Naive B cell (primary cell): ENCODE measurements at places on chromosomes 11 and 22.
A peak's percentile ranks its signal among the peaks of the same experiment; 100 is the strongest.

- DNase-seq = no peak
These were observed 34.6 kb upstream of the BID start for GRCh38 chr22:17808693-17809403.

GRCh38 chr11:8267831-8268529 lies 4.3 kb upstream of the LMO1 start:
- DNase-seq = peak; percentile 32

GRCh38 chr11:78838417-78838816 lies 263.8 kb upstream of the NARS2 start:
- DNase-seq = no peak

DNA sequence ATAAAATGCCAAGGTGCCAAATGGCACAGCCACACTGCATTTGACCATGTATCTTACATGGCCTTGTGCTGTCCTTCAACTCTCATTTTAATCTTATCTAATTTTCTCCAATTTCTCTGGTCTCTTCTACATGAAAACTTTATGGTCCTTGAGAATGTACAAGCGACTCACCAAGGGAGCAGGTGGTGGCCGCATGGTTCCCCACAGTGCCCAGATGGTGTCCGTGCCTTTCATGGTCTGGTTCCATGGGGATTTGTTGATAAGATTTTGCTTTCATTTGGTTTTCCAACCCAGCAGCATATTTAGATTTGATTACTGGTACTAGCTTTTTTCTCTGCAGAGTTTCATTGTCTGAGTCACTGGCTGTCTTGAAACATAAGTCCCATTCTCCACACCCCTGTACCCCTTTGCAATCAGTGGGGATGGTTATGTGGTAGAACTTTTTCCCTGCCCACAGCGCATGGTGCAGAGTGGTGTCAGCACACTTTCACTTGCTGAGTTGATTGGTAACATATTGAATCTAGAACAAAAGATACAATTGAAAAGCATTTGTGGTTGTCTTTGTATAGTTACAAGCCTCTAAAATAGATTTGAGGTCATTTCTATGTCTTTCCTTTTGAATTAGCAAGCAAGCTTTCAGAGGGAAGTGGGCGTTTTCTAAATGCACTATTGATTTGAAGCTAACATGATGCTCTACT lies 24.1 kb downstream of the ZNRF3 start:
- no peak for DNase-seq

- peak; percentile 24 for DNase-seq
These were observed at the start of gene MS4A4E for GRCh38 chr11:60242740-60243239. Gene MS4A4E, minus strand, starts transcription at chr11:60243137. Its CDS starts 13,082 bp downstream, at chr11:60230055.

DNA sequence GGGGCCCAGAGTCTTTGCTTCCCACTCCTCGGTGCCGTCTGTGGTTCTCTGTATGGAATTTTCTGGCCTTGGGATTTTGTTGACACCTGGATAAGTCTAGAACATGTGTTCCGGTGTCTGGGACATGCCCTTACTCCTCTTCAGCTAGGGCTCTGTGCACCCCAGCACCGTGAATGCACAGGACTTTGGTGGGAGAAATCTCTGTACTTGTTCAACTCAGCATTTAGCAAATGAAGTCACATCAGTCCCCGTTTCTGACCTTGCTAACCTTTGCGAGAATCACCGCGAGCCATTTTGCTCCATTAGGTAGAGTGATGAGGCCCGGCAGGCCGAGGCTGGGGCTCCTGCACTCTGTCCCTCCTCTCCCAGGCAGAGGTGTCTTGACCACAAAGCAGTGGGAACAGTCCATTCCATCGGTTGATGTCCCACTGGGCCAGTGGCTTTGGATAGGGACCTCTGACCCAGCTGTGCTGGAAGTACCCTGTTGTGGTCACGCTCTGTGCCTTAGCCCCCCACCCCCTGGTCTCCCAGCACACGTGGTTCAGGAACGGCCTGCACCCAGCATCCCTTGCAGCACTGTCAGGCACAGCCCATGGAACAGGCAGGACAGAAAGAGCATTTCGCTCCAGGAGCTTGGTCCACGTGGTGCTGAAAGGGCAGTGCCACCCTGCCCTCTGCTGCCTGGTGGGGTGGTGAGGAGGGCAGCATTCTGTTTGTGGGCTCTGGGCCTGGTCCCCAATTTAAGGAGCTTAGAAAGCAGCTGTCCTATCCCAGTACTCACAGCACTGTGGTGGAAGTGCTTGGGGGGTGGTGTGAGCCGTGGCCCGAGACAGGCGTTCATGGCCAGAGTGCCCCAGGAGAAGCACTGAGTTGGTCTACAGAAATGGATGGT lies 73.4 kb downstream of the MED15 start:
- no peak for DNase-seq

DNA sequence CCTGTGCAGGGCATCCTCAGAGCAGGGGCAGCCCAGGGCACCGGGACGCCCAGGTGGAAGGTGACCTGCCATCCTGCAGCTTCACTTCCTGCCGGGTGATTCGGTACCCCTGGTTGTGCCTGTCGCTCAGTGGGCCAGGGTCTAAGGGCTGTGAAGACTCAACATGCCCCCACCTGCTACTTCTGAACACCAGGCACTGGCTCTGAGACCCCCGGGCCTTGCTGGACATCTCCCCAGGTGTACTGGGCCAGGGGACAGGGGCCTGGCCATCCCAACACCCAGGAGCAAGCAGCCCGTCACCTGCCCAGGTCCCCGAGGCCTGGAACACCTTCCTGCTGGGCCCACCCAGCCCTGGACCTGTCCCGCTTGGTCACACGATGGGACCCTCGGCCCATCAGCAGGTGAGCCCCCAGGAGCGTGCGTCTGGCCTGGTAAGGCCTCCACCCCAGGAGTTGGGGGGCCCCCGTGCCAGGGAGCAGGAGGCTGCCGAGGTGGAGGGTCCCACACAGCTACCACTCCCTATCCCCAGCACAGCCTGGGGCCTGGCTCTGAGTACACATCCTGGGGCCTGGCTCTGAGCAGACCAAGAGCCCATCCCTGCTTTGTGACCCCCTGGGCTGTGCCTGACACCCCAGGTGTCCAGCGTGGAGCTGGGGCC lies 3.9 kb upstream of the MUC5B start:
- no peak for DNase-seq

- no peak for DNase-seq
These were observed 77.7 kb downstream of the FEZ1 start for GRCh38 chr11:125418396-125418795.

DNA sequence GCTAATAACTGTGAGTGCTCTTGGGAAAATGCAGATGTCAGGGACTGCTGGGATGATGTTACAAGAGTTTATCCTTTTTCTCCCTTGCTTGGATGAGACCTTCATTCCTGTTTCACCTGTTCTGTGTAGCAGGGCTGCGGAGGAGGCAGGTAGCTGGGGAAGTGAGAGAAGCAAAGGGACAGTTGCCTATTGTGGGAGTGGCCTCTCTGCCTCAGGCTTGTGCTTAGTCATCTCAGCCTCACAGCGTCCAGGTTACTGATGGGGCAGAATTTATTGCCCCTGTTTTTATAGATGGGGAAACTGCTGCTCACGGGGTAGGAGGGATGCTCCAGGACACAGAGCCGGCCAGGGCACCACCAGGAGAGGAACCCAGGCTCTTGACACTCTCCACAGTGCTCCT lies 1.7 kb downstream of the STX3 start:
- no peak for DNase-seq

- DNase-seq = no peak
These were observed 15.6 kb downstream of the PRDM11 start for GRCh38 chr11:45162064-45162375.

- no peak for DNase-seq
These were observed 83.0 kb downstream of the ISX start for GRCh38 chr22:35148866-35149548.

GRCh38 chr11:80635178-80635577 lies 1194.3 kb upstream of the TENM4 start:
- no peak for DNase-seq

DNA sequence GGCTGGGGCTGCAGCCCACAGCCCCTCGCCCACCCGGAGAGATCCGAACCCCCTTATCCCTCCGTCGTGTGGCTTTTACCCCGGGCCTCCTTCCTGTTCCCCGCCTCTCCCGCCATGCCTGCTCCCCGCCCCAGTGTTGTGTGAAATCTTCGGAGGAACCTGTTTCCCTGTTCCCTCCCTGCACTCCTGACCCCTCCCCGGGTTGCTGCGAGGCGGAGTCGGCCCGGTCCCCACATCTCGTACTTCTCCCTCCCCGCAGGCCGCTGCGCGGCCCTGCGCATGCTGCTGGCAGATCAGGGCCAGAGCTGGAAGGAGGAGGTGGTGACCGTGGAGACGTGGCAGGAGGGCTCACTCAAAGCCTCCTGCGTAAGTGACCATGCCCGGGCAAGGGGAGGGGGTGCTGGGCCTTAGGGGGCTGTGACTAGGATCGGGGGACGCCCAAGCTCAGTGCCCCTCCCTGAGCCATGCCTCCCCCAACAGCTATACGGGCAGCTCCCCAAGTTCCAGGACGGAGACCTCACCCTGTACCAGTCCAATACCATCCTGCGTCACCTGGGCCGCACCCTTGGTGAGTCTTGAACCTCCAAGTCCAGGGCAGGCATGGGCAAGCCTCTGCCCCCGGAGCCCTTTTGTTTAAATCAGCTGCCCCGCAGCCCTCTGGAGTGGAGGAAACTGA lies 731 bp downstream of the GSTP1 start:
- DNase-seq = peak; percentile 23

- DNase-seq = no peak
These were observed 1.7 kb downstream of the FGF3 start for GRCh38 chr11:69817265-69818230.

- DNase-seq = no peak
These were observed 1137.0 kb downstream of the FAM181B start for GRCh38 chr11:81596704-81597103.

DNA sequence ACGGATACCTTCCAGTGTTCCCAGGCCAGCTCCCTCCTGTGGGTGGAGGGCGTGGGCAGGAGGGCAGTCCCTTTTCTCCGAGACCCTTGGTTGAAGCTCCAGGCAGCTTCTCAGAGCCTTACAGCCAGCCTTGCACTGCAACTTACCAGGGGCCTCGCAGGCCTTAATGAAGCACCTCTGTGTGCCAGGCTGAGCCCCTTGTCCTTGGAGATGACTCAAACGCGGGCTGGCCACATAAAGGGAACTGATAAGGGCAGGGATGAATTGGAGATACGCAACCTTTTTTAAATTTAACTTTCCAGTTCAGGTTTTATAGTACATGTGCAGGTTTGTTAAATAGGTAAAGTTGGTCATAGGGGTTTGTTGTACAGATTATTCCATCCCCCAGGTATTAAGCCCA lies 72.7 kb downstream of the WNT7B start:
- no peak for DNase-seq

- peak; percentile 60 for DNase-seq
These were observed 25.6 kb downstream of the OR2AG2 start for GRCh38 chr11:6746086-6746618.
